ENCODE measurements at places on chromosomes 1 and 21.
A peak's percentile ranks its signal among the peaks of the same experiment; 100 is the strongest.

DNA sequence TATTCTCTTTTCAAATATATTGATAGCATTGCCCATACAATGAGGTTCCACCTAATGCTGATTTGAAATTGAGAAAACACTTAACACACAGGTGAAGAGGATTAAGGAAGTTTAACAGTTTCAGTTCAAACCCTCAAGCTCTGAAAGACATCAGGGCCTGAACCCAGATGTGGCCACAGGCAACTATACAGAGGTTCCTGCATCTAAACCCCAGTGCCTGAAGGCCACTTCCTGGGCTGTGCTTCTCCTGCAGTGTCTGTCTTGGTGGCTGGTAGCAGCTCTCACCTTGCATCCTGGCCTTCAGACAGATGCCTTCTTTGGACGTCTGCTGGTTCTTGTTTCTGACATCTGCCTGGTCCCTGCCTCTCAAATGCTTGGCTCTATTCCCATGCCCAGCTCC, 25.1 kb upstream of the NGF start:
- no peak for DNase-seq

DNA sequence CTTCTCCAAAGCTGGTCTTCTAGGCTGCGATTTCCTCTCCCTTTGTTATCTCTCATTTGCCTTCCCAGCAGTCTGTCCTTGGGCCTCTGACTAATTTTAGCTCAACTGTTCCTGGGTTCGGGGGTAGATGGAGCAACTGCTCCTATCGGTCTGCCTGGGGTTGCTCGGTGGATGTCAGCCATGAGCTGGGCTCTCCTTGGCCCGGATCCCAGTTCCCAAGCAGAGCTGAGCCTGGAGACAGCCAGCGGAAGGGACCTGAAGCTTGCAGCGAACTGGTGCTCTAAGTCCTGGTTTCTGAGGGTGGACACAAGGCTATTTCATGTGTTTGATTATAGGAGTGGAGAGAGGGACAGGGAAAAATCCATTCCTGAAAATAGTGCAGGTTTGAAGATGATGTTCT, 423.0 kb downstream of the RPS6KC1 start:
- DNase-seq, result no peak

GRCh38 chr1:115829023-115829674, 11.8 kb downstream of the NHLH2 start:
- DNase-seq, result peak; percentile 73

DNA sequence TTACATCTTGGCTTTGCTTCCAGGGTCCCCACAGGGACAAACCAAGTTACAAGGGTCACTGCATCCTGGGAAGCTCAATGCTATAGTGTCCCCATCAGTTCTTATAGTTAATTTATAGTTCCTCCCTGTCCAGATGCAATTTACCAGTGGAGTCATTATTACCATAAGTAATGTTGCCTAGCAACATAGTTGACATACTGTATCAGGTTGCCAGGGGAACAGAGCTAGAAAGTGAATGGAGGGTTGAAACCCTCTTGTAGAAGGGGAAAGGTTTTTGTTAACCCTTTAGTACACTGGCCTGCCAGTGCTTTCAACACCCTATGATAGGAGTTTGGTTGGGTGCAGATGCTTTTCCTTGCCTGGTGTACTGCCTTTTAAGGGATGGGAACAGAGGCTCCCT, 34.3 kb upstream of the TTC4 start:
- DNase-seq, result no peak
